ENCODE measurements at places on chromosomes 4 and X.

DNA sequence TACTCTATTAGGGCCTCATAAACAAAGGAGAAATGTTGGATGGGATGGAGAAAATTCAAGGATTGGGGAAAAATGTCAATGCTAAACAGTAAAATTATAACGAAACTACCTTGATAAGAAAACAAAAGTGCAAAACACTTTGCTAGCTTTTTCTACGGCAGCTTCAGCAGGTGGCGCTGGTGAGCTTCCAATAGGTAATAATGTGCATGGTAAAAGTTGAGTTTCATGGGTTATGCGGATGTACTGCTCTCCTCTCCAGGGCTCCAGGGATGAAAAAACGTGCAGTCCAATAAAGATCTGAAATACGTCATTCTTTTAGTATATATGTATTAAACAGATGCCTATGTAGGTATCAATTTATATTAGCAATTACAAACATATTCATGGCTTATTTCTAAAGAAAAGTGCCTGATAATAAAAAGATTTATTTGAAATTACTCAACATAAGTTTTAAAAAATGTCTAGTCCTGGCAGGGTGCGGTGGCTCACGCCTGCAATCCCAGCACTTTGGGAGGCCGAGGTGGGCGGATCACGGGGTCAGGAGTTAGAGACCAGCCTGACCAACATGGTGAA lies 239.6 kb downstream of the GRXCR1 start:
- no peak for DNase-seq

DNA sequence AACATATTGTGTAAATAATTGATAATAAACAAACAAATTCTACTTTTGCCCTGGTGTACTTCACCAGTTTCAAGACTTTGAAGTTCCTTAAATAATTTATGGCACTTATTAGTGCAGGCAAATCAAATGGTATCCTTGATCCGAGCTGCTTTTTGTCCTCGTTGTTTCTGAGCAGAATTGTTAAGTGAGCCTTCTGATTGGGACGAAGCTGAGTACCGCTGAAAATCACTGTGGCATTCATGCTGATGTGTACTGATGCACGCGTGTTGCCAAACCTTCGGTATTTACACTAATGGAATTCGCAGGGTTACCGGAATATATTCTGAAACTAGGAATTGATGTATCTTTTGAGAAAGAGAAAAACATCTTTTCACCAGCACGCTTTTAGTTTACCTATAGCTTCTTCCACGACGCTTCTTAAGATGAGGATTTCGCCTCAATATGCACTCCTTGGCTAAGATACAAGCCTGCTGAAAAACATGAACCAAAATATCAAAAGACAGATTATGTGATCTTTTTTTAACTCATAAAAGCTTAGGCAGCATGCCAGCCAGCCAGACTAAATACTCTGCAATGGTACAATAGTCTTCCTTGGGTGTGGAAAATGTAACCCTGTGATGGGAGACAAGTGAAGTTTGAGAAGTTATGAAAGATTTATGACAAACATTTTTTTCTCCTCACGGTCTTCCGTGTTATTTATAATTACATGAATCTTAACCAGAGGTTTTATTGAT lies 48.9 kb upstream of the TENM3 start:
- no peak for DNase-seq

DNA sequence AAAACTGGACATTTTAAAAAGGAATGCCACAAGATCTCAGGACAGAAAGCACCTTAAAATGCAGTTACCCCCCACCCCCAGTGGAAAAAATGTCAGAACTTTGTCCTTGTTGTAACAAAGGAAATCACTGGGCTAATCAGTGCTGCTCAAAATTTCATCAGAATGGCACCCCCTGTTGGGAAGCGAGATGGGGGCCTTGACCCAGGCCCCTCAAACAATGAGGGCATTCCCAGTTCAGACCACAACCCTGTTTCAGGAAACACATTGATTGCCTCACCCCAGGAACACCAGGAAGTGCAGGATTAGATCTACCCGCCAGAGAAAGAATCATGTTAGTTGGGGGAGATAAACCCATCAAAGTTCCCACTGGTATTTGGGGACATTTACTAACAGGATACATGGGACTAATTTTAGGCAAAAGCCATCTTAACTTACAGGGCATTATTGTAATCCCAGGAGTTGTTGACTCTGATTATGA lies 16.4 kb downstream of the SPIN2B start:
- DNase-seq, result no peak

DNA sequence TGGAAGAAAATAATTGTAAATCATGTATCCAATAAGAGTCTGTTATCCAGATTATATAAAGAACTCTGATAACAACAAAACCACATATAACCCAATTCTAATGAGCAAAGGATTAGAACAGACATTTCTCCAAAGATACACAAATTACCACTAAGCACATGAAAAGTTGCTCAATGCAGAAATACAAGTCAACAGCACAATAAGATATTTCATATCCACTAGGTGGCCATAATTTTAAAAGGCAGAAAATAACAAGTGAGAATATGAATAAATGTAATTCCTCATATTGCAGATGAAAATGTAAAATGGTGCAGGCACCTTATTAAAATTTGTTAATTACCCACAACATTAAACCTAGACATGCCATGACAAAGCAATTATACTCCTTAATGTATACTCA lies 73.9 kb upstream of the ZCCHC13 start:
- DNase-seq, result no peak

Data from naive thymus-derived CD4-positive, alpha-beta T cell (primary cell).